ENCODE measurements at places on chromosomes 16 and 17.

- DNase-seq = peak; percentile 66
These were observed 569 bp downstream of the FLII start for GRCh38 chr17:18257982-18258355.

- DNase-seq = no peak
These were observed 8.2 kb downstream of the ITGAM start for GRCh38 chr16:31268033-31268365.

DNA sequence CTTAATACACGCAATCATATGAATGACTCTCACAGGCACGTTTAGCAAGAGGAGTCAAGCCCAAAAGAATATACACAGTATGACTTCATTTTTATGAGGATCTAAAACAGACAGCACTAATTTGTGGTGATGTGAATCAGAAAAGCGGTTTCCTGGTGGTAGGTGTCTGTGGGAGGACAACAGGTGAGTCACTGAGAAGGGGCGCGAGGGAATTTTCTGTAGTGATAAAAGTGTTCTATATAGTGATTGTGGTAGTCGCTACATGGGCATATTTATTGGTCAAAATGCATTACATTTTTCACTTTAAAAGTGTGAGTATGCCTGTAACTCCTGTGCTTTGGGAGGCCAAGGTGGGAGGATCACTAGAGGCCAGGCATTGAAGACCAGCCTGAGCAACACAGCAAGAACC lies 7.6 kb upstream of the TNRC6A start:
- peak; percentile 16 for DNase-seq

GRCh38 chr16:8673611-8674412 lies 605 bp upstream of the ABAT start:
- DNase-seq = no peak

DNA sequence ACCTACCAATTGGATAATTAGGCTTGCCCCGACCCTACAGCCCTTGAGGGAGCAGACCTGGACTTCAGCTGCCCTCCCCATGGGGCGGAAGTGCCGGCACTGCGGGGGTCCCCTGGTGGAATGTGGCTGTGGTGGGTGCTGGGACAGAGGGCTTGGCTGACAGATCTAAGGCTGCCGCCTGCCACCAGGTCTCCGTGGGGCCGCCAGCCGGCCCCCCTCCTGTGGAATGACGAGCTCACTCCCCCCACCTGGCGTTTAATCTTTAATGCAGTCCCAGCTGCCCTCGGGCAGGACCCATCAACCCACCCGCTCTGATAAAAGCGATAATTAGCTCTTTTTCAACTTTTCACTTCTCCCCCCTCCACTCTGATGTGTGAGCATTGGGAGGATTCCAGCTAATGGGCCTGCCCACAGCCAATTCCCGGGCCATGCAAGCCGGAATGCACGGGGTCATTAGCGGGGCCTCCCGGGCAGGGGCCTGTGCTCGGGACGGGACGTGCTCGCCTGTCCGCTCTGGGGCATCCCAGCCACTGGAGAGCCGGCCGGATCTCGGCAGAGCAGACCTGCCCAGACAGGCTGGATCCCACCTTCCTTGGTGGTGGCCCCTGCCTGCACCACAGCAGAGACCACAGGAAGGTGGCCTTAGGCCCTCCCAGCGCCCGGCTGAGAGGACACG lies 28.3 kb upstream of the GOSR2 start:
- no peak for DNase-seq

DNA sequence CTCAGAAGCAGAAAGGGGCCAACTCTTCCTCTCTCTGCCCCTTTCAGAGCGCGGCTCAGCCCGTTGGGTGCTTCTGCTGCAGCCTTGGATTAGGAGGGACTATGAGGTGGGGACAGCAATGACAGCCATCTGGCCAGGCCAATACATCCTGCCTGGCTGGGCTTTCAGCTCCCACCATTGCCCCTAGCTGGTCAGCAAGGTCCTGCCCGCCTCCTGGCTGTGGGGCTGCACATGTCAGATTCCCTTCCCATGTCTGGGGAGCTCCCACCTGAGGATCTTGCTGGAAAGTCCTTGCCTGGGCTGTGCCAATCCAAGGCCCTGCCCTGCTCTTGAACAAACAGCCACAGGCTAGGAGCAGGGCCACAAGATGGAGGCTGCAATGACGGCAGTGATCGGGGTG lies 8.3 kb downstream of the TRIM65 start:
- DNase-seq = no peak

- no peak for DNase-seq
These were observed 78.2 kb upstream of the NOL11 start for GRCh38 chr17:67639555-67639954.

- peak; percentile 64 for DNase-seq
These were observed 1.7 kb upstream of the DLX3 start for GRCh38 chr17:49996495-49997300.

DNA sequence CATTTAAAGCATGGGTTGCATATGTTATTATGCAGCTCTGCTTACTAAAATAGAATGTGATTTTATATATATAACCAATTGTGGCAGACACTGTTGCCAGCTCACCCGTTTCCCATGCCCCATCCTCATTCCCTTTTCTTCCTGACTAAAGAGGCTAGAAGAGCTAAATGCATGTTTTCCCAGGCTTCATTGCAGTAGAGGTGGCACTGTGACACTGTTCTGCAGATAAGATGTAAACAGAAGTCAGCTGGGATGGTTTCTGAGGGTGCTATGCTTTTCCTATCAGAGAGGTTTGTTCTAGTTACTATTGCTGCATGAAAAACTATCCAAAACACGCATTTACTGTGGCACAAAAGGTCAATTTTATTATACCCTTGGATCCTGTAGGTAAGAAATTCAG lies 5.7 kb upstream of the TOB1 start:
- DNase-seq = no peak

DNA sequence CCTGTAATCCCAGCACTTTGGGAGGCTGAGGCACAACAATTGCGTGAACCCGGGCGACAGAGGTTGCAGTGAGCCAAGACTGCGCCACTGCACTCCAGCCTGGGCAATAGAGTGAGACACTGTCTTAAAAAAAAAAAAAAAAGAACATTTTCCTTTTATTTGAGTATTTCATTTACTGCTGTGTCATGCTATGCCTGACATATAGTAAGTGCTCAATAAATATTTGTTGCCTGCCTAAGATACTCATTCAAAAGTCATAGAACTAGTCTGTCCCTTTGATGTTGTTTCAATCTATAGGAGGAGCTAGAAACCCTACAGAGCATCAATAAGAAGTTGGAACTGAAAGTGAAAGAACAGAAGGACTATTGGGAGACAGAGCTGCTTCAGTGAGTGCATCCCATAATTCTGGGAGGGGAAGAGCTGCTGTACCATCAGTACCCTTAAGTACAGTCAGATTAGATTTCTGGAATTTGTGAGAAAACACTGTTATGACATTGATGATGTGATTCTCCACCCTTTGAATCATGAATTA lies 20.0 kb downstream of the CALCOCO2 start:
- peak; percentile 35 for DNase-seq

DNA sequence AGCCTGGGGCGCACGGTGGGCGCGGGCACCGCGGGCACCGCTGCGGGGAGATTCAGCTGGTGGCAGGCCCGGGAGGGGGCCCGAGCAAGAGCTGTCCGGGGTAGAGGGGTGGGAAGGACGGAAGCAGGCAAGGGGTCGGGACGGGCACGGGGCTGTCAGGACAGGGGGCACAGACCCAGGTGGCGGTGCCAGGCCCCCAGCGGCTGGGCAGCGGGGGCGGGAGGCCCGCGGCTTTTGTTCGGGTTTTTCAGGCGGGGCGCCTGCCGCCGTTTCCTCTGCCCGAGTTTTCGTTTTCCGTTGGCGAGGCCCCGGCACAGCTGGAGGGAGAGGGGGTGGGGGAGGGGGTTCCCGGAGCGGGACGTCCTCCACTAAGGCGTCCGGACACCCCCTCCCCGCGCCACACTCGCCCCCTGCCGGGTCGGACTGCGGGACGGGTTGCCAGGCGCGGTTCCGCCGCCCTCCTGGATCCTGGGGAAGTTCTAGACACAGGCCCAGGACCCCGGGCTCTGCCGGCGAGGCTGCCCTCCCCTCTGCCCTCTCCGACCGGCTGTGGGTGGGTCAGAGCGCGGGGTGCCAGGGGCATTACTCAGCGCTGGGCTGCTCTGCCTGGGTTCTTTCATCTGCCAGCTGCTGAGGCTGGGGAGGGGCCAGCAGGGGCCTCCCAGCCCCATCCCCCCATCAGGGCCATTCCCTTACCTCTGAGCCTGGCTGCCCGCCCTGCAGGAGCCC lies 543 bp downstream of the ARHGAP23 start:
- DNase-seq = no peak

GRCh38 chr16:5062790-5063765 lies 2.7 kb downstream of the C16orf89 start:
- DNase-seq = no peak

DNA sequence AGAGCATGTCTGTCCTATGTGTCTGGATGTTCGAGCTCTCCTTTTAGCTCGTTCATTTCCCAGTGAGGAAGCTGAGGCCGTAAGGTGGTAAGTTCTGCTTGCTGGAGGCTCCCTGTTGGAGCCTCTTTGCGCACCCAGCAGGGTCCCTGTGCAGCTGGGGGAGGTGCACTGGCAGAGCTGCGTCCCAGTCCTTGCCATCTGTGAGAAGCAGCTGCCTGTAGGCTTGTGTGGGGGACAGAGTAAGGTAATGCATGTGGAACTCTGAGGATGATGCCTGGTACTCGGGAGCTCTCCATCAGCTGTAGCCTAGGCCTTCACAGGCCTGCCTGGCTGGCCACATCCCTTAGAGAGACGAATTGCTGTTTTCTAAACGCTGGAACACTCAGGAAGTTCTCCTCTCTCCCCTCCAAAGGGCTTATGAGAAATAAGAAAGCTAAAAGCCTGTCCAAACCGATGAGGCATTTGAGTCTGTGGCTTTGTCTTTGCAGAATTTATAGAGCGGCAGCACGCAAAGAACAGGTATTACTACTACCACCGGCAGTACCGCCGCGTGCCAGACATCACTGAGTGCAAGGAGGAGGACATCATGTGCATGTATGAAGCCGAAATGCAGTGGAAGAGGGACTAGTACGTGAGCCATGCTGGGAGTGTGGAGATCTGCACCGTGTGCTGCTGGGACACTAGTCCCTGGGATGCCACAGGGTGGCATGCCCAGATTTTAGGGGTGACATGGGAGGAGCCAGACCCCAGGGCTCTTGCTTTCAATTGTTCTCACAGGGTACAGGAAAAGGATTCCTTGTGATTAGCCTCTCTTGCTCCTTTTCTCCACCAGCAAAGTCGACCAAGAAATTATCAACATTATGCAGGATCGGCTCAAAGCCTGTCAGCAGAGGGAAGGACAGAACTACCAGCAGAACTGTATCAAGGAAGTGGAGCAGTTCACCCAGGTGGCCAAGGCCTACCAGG lies 1.6 kb downstream of the NDUFB10 start:
- no peak for DNase-seq

GRCh38 chr17:39264119-39264518 lies 38.4 kb upstream of the STAC2 start:
- DNase-seq = no peak
